ENCODE measurements at places on chromosomes 7 and 10.
A peak's percentile ranks its signal among the peaks of the same experiment; 100 is the strongest.

DNA sequence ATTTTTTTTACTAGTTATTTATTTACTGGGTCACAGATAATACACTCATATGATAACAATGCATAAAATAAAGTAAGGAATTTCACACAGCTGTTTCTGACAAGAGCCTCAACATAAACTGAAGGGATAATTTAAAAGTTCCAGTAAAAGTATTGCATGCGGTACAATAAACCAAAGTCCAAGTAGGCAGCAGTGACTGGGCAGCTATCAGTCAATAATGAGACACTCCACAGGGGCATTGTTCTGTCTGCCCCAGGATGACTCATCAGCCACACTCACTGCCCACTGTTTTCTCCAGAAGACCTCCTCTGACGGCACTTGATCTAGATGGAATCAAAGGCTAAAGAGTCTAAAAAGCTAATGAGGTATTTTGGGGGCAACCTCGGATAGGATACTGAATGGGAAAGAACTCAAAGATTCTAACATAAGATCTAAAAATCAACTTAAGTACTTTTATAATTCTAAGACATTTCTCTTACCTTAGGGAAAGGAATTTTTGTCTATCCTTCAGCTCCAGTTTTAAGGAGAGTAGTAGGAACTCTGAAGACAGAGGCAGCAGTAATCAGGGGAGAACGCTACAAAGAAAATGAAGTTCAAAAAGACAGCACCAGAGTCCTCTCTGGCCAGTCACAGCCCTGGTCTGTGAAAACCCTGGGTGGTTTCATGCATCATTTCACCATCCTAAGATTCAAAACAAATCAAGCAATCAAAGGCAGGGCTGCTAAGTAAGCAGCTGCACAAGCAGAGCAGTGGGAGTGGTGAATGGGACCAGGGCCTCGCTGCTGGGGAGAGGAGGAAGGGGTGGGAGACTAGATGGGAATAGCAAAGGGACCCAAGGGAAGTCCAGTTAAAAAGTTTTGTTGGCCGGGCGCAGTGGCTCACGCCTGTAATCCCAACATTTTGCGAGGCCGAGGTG is 175.1 kb downstream of the AVL9 start:
- DNase-seq: peak; percentile 50

- peak; percentile 89 for DNase-seq
Observed at GRCh38 chr10:98414932-98415730, at the start of gene PYROXD2. Gene PYROXD2, minus strand, starts transcription at chr10:98415182. Its CDS starts 47 bp downstream, at chr10:98415135.

DNA sequence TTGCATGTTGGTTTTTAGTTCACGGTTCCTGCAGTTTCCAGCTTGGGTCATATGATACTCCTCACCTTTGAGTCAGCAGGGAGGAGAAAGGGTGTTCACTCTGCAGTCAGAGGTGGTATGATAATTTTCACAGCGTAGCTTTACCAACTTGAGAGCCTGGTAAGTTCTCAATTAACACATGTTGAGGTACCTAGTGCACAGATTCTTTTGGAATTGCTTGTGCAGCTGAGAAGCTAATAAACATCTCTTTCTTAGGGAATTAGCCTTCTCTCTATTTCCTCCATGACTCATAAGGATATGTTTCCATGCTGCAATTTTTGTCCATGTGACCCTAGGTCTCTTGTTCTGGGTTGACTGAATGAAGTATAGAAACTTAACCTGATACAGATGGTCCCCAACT is 166.6 kb downstream of the KIF20B start:
- DNase-seq: no peak

- peak; percentile 62 for DNase-seq
Observed at GRCh38 chr10:113958631-113959382, 84.9 kb upstream of the ADRB1 start.

DNA sequence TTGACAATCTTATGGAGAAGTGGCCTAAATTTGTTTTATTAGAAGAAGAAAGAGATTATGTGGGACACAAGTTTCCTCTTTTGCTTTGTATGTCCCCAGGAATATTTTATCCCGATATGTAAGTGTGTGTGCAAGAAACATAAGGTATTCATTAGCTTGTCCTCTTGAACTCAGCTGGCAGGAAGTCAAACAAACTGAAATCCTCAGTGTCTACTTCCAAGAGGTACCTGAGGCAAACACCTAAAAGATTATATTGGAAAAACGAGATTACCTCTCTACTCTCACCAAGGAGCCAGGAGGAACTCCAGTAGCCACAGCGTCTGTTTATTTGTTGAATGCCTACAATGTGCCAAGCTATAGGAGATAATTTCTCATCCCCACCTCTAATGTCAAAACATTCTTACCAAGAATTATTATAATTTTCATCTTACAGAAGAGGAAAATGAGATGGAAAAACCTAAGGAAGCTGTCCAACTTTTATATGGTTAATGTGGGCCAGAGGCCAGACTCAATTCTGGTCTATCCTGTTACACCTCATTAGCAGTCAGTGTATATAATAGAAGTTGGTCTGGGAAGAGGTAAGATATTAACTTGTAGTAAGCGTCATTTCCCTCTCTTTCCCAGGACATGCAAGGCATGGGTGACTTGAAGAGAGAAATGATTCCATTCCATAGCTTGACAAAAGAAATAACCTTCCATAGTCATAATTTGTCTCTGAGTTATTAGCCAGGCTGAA is 692.7 kb downstream of the MAGI2 start:
- DNase-seq: no peak

- DNase-seq: no peak
Observed at GRCh38 chr7:149500910-149501309, 3.3 kb upstream of the ZNF746 start.

- no peak for DNase-seq
Observed at GRCh38 chr10:103657061-103657591, 163.6 kb downstream of the NEURL1 start.

DNA sequence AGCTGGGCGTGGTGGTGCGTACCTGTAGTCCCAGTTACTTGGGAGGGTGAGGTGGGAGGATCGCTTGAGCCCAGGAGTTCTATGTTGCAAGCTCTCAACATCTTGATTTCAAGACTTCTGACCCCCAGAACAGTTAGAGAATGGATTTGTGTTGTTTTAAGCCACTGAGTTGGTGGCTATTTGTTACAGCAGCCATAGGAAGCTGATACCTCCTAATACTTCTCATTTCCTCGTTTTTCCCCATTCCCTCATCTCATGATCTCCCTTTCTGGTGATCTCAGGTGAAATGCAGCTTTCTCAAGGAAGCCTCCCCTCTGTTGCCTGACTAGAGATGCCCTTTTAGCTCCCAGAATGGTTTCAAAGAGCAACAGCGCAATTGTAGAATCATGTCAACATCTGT is 378.8 kb downstream of the TYW1 start:
- DNase-seq: no peak

DNA sequence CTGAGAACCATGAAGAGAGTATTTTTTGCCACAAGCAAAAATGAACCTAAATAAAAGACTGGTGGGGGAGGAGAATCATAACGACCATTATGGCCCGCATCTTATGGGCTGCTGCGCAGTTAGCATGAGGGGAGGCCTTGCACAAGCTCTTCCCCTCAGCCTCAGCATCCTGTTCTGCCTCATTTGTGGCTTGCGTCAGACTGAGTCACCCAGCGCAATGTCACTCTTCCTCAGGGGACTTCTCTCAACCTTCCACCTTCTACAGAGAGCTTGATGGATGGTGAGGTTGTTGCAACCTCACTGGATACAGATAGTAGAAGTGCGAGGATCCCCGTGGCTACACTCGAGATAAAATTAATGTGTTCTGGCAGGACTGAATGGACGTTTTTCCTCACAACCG is 16.8 kb upstream of the GPR15LG start:
- DNase-seq: no peak

- DNase-seq: no peak
Observed at GRCh38 chr7:136923111-136923667, 54.7 kb downstream of the CHRM2 start.

DNA sequence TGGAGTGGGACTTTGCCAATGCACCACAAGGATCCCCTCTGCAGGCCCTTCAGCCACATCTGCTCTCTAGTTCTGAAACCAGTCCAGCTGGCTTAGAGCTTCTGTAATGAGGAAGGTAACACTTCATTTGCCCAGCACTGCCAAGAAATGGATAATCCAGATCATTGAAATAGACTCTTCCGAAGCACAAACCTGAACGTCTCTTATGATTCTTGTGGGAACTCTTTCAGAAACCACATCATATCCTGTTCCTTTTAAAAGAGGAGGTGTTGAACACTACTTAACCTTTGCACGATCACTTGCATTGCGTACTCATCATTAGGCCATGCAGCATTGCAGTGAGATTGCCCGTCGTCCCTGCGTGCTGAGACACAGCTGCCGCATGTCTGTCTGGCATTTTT is 25.8 kb upstream of the PLPP4 start:
- no peak for DNase-seq

All from SJCRH30 (cell line).